ENCODE measurements at places on chromosomes 16 and 17.

GRCh38 chr16:24778671-24779070 is 49.2 kb downstream of the TNRC6A start:
- no peak for DNase-seq

- DNase-seq = no peak
Observed at GRCh38 chr17:53336281-53336680, 486.4 kb upstream of the KIF2B start.

DNA sequence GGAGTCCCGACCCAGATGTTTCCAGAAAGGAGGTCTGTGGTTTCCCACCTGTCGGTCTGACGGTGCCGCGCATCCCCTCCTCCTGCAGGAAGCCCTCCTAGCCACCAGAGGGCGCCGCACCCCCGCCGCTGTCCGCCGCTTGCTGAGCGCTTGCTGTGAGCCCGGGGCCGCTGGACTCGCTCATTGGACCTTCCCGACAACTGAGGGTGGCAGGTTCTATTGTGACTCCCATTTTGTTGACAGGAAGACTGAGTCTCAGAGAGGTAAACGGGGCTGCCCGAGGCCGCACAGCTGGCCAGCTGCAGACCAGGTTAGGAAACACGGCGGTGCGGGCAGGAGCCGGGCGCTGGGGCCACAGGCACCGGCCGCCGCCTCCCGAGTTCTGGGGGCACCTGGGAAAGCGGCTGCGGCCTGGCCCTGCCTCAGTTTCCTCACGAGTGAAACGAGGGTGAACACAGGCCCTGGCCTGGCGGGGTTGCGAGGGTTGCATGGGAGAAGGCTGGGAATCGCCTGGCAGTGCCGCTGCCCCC is 191.1 kb upstream of the CIBAR2 start:
- DNase-seq = peak; percentile 82

GRCh38 chr17:3792481-3792880 is 8.5 kb downstream of the ITGAE start:
- DNase-seq = no peak

DNA sequence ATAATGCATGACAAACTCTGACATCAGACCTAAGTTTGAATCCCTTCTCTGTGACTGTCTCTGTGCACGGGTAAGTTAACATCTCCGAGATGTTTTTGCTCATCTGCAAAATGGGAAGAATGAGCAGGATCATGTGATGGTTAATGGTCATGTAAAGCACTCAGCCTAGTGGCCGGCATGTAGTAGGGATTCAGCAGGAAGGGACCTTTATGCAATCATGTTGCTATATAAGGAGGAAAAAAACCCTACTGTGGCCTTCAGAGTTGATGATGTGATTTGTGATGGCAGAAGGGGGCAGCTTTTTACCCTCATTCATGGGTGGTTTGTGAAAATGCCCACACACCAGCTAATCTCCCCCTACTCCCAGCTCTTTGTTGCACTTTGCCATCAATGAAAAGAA is 24.1 kb downstream of the CLEC16A start:
- DNase-seq = no peak

DNA sequence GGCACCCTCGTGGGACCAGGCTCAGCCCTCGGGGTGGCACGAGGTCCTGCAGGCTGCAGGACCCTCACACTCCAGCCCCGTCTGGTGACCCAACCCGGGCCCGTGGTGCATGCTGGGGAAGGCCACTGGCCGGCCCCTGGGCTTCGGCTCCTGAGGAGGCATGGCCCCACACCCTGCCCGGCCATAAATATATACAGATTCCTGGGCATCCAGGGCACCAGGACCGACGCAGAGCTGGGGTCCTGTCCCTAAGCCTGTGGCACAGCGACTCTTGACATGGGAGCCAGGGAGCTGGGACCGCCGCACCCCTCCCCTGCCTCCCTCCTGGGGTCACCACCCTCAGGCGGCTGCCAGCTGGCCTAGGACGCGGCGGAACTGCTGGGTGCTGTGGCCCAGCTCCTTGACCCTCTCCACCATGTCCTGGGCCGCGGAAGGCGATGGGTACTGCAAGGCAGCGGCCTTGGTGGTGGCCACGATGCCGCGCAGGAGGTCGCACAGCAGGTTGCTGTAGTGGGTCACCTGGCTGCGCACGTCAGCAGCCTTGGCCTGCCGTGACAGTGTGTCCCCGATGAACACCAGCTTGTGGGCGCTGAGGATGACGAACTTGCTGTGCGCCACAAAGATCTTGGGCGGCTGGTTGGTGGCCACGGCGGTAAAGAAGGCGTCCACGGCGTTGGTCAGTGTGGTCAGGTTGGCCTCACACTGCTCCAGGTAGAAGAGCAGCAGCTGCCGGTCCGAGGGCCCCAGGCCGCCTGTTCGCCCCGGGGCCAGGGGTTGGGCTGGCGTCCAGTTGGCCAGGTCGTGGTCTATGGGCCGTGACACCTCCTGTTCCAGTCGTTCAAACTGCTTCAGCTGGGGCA is 10.6 kb downstream of the CTRB1 start:
- peak; percentile 31 for DNase-seq

All from femur (tissue), 1 donor.